ENCODE measurements at places on chromosomes 7 and 10. TPM values are rescaled to one million over a fixed set of nuclear protein-coding genes. Genes with fewer than 3 reads are reported as not detected.
A peak's percentile ranks its signal among the peaks of the same experiment; 100 is the strongest.

GTF2IRD2 gene
- 11.3 TPM for total RNA-seq

CCDC172 gene
- not detected for total RNA-seq

WEE2 gene
- total RNA-seq = not detected

DNA sequence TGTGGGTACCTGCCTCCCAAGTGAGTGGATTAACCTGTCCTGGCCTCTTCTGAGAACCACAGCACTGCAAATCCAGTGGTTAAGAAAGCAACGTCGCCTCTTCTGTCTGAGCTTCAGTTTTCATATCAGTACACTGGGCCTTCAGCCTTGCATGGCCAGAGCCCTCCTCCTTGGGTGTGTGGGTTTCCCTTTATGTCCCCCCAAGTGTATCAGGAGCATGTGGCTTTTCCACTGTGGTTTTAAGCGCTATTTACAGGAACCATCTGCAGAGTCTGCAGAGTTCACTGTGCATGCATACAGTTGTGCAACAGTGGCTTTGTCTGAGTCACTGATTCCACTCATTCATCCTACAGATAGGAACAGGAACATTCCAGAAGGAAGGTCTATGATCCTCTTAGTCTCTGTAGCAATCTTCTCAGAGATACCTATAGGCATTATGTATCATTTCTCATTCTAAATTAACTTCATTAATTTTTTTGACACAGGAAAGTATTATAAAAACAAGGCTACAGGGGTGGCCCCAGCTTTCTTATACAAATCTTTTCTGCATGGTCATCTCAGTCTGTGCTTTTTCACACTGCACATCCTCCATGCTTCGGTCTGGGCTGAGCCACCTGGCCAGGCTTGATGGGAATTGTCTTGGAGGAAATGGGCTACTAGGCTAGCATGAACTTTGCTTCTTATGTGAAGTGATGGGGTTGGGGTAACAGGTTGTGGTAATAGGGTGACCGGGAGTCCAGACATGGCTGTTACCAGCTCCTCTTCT is 17.1 kb downstream of the MBL2 start:
- peak; percentile 60 for DNase-seq

GRCh38 chr7:11236680-11237079 is 263.0 kb downstream of the PHF14 start:
- DNase-seq = no peak

DNA sequence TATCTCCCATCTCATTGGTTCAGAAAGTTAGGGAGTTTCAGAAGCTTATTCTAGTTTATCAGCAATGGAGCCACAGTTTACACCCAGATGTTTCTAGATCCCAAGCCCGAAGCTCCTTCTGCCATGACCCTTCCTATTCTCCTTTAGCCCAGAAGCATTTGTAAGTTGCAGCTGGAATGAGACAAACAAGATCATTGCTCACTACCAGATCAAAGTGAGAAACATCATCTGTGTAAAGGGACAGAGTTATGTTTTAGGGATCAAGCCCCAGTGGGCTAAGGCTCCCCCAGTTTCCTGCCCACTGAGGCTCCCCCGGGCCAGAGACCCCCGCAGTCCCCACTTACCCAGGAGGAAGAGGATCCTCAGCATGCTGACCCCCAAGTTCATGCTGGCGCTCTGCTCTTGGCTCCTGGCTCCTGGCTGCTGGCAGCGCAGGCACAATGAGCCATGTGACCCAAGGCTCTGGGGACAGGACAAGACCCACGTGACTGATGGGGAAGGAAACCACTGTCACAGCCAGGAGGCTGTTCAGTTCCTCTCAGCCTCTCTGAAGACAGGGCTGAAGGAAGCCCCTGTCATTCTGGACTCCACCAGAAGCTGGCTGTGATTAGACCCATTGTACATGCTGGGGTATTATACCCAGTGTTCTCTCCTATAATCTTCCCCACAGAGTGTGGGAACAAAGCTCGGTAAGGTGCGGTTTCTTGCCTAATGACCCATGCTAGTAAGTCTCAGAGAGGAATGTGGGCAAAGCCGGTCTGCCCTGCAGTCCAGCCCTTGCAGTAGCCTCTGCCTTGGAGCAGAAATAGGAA is at the start of gene TMEM273:
TSS of gene TMEM273 (minus strand) at position 442 of the 812 bp plus-strand sequence. CDS start at position 387, 55 bp downstream.
- no peak for DNase-seq

GRCh38 chr7:156820445-156821063 is 72.4 kb downstream of the LMBR1 start:
- no peak for DNase-seq

DNA sequence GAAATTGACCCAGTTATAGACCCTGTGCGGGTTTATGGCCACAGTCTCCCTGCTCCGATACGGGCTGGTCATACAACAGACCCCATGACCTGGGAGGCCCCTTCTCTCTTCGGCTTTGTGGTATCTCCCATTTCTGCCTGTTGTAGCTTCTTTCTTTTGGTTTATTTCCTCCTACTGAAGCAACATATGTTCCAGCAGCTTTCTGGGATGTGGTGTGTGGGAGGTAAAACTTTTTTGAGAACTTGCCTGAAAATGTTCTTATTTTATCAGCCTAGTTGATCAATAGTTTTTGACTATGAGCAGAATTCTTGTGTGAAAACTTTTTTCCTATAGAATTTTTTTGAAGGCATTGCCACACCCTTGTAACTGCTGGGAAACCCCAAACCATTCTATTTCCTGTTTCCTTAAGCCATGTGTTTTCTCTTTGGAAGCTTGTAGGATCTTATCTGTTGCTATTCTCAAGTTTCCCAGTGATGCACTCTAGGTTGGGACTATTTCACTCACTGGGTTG is 80.0 kb downstream of the DAGLB start:
- DNase-seq = peak; percentile 66

DNA sequence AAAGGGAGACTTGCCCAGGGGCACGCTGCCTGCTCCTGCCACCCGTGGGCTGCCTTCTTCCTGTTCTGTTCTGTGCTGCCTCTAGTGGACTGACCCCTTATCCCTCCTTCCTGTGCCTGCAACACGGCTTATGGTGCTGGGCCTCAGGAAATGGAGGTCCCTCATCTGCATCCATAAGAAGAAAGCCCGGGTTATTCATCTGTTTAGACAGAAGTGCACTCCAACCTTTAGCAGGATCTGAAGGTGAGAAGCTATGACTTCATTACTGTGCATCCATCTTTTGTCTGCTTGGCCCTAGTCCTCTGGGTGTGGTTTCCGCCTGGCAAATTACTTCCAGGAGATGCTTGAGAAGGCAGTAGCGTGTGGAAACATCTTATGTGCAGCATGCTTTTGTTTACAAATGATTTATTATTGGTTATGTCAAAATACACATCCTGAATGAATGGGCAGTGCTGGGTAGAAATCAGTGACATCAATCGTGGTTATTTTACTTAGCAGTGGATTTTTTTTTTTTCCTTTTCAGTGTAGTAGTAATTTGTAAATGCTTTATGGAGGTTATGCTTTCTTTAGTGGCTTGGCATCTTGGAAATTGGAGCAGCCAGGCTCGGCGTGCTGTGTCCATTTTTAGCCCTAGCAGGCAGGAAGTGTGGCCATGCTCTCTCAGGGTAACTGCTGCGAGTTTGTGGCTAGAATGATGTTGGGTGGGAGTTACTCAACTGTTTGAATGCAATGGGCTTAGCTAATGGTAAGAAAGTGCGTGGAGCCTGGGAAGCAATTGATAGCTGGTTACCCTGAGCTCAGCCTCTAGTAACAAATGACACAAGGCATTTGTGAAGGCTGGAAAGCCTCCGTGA is 12.7 kb downstream of the PTPRE start:
- peak; percentile 88 for DNase-seq

GRCh38 chr7:79951415-79951814 is 183.2 kb upstream of the GNAI1 start:
- DNase-seq = no peak
